ENCODE measurements at places on chromosomes 13 and 19. TPM values are rescaled to one million over a fixed set of nuclear protein-coding genes. Genes with fewer than 3 reads are reported as not detected.

The B3GLCT gene
- 33.0 TPM for total RNA-seq

DNA sequence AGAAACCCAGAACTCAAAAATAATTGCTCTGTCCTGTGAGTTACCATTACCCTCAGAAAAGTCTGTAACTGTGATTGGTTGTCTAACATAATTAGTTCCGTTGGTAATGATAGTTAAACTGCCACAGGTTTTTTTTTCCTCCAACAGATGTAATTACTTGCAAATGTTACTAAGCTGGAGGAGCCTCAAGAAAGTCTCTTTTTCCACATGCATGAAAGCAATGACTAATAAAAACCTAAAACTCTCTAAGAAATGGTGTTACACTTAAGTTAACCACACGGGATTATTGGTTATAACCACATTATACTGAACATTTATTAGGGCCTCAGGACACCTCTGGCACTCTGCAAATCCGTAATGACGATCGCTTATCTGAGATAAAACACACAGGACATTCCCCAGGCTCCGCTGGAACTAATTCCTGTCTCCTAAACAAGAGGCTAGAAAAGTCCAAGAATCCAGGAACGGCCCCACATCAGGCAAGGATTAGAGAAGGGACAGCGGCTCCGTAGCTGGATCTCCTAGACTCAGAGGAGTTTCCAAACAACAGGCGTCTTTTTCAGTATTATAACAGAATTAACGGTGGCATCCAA is 753 bp downstream of the ZNF235 start:
- DNase-seq = peak; percentile 13

GRCh38 chr19:12217332-12217731 is 54.4 kb downstream of the ZNF136 start:
- DNase-seq = no peak

DNA sequence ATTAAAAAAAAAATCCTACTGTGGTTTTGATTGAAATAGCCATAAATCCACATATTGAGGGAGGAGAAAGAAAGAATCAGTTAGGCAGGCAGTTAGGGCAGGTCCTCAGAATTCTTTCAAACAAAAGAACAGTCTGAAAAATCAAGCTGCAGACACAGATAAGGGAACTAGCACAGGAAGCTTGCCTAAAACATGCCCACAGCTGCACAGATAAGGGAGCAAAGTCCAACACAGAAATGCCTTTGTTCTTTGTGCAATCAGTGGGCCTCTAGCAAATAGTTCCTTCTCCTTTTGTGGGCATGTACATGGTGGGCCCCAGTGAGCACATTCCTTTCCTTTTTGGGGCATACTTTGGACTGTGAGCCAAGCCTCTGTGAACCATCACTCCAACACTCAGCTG is 42.7 kb downstream of the UTP14C start:
- no peak for DNase-seq

GRCh38 chr19:7751157-7751783 is 3.9 kb upstream of the CD209 start:
- no peak for DNase-seq

- DNase-seq = peak; percentile 75
Observed at GRCh38 chr19:1082165-1082927, 12.8 kb downstream of the POLR2E start.

- DNase-seq = no peak
Observed at GRCh38 chr13:46303742-46304385, 83.2 kb downstream of the RUBCNL start.

DNA sequence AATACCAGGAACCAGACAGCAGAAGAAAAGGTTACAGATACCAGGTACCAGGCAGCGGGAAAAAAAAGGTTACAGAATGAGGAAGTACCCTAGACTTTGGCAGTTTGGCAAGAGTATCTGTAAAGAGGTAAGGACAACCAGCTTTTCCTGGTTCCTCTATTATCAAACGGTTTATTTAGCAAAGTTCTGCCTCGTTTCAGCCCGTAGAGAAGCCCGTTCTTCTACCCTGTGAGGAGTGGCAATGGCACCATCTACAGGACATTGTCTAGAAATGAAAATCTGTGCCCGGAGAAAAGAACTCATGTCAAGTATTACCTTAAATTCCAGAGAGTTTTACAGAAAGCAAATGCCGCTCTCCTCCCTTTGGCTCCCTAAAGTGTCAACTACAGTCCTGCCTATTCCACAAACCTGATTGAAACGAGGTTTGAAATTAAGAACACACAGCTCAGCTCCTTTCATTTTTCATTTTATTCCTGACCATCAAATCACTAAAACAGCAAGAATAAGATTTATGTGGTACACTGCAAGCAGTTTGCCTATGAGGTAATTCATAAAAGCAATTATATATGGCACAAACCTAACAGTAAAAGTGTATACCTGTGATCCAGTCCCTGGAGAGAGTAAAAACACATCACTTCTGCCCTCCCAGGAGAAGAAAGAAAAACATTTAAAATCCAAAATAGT is 226.3 kb downstream of the SLC7A1 start:
- DNase-seq = peak; percentile 41

- no peak for DNase-seq
Observed at GRCh38 chr13:30837227-30838159, 68.6 kb upstream of the MEDAG start.

DNA sequence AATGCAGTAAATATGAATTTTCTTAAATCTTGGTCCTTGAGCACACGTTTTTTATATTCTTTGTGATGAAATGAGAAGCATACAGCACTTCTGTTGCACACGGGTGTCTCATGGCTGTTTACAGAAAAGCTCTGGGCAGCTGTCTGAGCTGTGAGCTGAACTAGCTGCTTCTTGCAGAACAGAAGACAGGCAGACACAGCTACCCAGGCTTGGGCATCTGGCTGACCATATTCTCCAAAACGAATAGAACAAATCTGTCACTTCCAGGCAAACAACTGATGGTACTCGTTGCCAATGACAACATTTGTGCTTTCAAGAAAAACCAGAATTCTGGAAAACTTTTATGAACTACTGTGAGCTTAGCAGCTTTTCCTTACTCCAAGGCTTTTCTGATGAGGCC is 16.2 kb downstream of the PCID2 start:
- DNase-seq = no peak
